ENCODE measurements at places on chromosomes 16 and 17.

- DNase-seq = peak; percentile 68
Observed at GRCh38 chr17:51590071-51590656, 329.8 kb downstream of the UTP18 start.

GRCh38 chr16:70780546-70780945 lies 20.4 kb downstream of the VAC14 start:
- DNase-seq = no peak

GRCh38 chr16:69166221-69166833 lies 20.6 kb upstream of the SNTB2 start:
- no peak for DNase-seq

DNA sequence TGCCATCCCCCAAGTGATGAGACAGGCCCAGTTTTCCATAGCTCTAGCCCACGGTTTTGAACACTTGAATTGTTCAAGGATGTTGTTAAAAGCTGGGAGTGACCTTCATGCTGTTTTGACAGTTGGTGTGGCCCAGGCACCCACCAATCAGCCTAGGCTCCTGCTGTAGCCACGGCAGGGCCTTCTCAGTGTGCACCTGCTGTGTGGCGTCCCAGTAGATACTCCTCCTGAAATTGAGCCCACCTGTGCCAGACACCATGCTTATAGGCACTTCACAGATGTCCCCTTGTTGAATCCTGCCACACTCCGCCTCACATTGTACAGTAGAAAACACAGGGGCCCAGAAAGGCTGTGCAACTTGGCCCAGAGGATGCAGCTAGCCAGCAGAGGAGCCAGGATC lies 86.4 kb downstream of the SOCS1 start:
- DNase-seq = peak; percentile 47

DNA sequence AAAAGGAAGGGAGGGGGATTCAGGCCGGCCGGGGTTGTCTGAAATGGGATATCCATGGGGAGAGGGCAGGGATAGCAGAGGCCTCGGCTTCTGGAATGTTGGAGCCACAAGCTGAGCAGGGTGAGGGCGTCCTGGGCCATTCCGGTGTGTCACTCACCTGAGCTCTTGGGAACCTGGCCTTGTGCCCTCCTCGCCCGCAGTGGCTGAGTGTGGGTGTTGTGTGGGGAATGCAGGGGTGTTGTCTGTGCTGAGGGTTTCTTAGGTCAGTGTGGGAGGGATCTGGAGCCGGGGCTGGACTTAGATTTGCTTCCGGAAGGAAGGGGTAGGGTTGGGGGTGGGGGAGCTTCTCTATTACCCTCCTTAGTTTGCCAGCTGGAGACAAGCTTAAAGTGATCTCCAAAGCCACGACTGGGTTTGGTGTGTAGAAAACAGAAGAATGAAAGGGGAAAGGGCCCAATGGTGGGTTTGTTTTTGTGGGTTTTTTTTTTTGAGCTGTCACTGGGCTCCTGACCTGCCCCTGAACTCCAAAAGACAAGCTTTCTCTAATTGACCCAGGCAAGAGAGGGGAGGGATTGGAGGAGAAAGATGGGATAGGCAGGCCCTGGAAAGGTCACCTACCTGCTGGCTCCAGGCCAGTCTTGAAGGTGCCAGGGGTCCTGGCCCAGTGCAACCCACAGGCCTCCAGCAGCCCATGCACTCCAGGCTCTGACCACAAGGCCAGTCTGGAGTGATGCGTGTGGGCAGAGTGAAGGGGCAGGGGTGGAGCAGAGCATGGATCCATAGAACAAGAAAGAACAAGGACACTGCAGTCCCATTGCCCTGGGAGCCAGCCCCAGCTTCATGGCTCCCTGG lies at the start of gene SULT1A2:
Gene SULT1A2 (minus strand): TSS at position 211 of the 852 bp plus-strand sequence. CDS start 1,120 bp downstream, outside the sequence.
- no peak for DNase-seq

GRCh38 chr17:39667262-39667944 lies 850 bp upstream of the PNMT start:
- DNase-seq = no peak

GRCh38 chr17:55263569-55264277 lies 1.0 kb upstream of the HLF start:
- no peak for DNase-seq

DNA sequence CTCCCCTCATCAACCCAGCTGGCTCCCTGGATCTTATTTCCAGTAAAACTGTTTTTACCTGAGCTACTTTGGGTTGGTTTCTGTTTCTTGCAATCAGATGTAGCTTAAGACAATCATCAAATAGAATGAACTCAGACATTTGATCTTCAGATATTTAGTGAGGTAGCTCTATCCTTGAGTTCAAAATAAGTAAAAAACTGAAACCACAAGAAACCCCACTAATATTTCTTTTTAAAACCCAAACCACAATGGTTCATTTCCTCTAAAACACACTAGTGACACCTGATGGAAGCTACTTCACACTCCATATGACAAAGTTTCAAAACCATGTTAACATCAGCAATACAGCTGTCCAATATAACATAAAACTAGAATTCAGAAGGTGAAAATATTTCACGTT lies 37.8 kb downstream of the CACNG1 start:
- DNase-seq = no peak

GRCh38 chr17:63613663-63614062 lies 8.6 kb upstream of the MAP3K3 start:
- no peak for DNase-seq

DNA sequence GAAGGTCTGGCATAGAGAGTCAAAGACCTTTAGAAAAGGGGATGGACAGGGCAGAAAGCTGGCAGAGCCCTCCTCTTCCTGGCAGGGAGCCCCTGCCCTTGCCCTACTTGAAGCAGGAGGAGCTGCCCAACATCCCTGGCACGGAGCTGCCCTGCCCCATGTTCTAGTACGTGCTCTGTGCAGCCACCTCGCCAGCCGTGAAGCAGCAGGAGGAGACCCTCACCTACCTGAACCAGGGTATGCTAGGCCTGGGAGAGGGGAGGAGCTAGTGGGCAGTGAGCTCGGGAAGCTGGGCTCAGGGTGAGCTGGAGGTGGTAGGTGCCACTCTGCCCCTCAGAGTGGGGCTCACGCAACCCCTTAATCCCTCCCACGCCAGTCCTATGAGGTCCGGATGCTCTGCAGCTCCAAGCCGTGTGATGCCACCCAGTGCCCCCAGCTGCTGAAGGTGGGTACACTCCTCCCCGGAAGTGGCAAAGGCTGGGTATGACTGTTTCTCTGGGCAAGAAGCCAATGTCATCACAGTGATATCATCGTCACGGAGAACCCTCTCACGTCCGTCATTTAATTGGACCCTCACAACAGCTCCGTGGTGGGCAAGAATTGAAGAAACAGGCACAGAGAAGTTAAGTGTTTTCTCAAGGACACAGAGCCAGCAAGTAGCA lies 12.7 kb upstream of the STAC2 start:
- no peak for DNase-seq

- DNase-seq = no peak
Observed at GRCh38 chr17:17080181-17080631, 37.9 kb downstream of the MPRIP start.

DNA sequence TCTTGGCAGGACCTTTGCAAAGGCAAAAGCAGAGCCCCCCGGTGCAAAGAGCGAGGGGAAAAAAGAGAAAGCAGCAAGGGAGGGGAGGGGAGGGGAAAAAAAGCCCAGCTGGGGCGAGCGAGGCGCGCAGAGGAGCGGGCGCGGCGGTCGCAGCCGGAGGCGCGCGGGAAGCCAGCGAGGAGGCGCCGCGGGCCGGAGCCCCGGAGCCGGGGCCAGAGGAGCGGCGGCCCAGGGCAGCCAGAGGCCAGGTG lies 129 bp downstream of the IRX5 start:
- no peak for DNase-seq

- DNase-seq = peak; percentile 62
Observed at GRCh38 chr17:43338886-43339516, 59.8 kb upstream of the ARL4D start.

DNA sequence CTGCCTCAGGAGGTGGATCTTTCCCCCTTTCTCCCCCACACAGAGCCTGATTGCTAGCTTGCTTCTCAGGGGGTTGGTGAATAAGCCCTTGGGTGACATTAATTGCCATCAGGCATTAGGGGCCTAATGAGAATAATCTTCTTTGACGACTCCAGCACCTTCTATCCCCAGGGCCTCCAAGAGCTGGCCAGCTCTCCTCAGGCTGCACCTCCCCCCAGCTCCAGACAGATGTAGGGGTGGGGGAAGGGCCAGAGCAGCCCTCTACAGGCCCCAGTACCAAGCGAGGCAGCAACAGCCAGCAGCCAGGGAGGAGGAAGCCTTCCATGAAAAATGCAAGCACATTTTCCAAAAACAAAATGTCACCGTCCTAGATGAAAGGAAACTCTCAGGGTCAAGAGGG lies 1.4 kb upstream of the TMEM132E start:
- no peak for DNase-seq

- no peak for DNase-seq
Observed at GRCh38 chr16:20348365-20349185, 3.9 kb downstream of the UMOD start.

DNA sequence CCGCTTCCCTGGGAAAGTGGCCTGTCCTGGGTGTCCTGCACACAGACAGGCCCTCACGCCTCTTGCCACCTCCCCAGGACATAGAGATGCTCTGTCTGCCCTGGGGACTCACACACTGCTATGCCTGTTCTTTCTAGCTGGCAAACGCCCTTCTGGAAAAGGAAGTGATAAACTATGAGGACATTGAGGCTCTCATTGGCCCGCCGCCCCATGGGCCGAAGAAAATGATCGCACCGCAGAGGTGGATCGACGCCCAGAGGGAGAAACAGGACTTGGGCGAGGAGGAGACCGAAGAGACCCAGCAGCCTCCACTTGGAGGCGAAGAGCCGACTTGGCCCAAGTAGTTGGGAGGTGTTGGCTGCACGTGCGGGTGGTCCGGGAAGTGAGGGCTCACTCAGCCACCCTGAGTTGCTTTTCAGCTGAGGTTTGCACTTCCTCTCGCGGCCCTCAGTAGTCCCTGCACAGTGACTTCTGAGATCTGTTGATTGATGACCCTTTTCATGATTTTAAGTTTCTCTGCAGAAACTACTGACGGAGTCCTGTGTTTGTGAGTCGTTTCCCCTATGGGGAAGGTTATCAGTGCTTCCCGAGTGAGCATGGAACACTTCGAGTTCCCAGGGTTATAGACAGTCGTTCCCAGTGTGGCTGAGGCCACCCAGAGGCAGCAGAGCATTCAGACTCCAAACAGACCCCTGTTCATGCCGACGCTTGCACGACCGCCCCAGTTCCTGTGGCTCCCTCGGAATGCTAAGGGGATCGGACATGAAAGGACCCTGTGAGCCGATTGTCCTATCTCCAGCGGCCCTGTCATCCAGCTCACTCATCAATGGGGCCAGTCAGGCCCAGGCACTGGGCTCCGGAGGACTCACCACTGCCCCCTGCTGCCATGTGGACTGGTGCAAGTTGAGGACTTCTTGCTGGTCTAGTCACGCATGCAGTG lies 3.5 kb upstream of the RPL13 start:
- peak; percentile 47 for DNase-seq

GRCh38 chr16:31360251-31360650 lies 5.3 kb downstream of the ITGAX start:
- no peak for DNase-seq

- DNase-seq = no peak
Observed at GRCh38 chr16:11104168-11105037, 151.6 kb downstream of the SOCS1 start.

DNA sequence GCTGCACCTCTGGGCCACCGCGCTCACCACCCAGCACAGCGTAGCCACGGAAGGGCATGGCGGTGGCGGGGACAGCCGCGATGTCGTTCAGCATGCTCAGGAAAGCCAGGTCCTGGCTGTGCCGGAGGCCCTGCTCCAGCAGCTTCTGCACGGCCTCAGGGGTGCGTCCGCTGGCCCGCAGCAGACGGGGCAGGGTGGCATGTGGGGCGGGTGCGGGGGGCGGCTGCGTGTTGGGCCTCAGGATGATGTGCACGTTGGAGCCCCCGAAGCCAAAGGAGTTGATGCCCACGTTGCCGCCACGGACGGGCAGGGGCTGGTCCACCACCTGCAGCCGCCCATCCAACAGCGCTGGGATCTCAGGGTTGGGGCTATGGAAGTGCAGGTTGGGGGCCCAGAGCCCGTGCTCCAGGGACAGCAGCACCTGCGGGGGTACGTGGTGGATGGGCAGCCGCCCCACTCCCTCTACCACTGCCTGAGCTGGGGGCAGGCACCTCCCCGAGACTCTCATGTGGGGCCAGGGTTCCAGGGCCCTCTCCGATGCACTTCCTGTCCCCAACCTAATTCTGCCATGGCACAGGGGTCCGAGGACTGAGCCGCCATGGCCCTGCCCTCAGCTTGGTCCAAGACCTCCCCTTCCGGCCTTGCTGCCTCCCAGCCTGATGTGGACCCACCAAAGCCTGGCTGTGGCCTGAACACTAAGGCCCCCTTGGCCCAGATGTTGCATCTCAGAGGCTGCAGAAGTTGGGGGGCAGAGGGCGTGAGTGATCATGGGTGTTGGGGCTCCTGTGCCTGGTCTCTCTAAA lies 6.6 kb downstream of the FASN start:
- DNase-seq = no peak
